Thyroid gland (tissue), 4 donors: ENCODE measurements at places on chromosomes 5 and 9. TPM values are rescaled to one million over a fixed set of nuclear protein-coding genes. Genes with fewer than 3 reads are reported as not detected.

Gene TSSK1B
- 0.25 TPM for total RNA-seq

Gene UBAP2
- total RNA-seq, result 30.3 TPM

Gene FCN2
- 0.93 TPM for total RNA-seq

Gene PCDHA3
- total RNA-seq, result 1.7 TPM

Gene TTC23L
- 0.45 TPM for total RNA-seq

Gene CDH9
- total RNA-seq, result not detected

GRCh38 chr5:179486596-179487051 lies 63.7 kb upstream of the RUFY1 start:
- no peak for DNase-seq

GRCh38 chr9:138049779-138050471 lies 172.3 kb downstream of the CACNA1B start:
- no peak for DNase-seq

DNA sequence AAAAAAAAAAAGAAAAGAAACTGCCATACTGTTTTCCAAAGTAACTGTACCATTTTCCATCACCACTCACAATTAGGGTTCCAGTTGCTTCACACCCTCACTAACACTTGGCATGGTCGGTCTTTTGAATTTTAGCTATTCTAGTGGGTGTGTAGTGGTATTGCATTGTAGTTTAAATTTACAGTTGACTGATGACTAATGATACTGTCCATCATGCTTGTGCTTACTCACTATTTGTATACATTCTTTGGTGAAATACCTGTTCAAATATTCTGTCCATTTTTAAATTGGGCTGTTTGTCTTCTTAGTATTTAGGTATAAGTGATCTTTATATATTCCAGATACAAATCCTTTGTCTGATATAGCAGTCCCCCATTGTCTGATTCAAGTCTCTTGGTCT lies 36.2 kb upstream of the ZNF169 start:
- no peak for DNase-seq

DNA sequence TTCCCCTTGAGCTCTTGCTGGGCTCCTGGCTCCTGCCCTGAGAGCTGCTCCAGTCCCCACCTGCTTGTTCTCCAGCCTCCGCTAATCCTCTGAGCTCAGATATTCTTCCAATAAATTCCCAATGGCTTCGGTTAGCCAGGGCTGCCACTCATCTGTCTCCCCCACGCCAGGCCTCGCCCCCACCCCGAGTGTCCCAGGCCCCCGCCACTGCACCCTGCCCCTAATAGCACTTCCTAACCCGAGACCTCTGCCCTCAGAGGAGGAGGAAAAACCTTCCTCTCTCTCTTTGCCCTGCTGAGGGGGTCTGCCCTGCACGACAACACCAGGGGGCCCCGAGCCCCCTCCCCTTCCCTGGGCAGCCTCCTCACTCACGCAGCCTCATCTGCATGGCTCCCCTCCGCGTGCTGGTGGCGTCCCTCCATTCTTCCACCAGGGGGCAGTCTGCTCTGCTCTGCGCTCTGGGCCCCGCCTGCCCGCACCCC lies 5.4 kb upstream of the LCN15 start:
- DNase-seq, result no peak

DNA sequence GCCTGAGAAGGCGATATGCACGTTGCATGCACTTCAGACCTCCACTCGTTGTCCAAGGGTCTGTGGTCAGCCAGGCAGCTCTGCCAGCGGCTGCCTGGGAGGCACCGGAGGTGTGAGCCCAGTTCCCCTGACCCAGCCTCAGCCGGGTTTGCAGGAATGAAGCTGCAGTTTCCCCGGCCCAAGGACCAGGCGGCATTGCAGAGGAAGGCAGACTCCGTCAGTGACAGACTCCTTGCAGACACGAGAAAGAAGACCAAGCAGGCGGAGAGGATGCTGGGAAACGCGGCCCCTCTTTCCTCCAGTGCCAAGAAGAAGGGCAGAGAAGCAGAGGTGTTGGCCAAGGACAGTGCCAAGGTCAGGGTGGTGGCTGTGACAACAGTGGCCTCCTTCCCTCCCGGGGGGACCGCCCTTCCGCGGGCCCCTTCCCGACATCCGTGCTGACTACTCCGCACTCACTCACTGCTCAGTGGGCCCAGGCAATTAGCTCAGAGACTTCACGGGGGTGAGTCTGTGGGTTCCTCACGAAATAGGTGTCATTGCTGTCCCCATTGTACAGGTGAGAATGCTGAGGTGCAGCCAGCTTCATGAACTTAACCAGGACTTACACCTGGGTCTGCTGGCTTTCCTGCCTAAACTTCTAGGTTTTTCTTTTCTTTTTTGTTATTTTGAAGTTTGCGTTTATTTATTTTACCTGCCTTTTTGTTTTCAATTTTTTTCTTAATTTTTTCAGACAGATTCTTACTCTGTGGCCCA lies 10.8 kb upstream of the AIF1L start:
- peak; percentile 88 for DNase-seq

DNA sequence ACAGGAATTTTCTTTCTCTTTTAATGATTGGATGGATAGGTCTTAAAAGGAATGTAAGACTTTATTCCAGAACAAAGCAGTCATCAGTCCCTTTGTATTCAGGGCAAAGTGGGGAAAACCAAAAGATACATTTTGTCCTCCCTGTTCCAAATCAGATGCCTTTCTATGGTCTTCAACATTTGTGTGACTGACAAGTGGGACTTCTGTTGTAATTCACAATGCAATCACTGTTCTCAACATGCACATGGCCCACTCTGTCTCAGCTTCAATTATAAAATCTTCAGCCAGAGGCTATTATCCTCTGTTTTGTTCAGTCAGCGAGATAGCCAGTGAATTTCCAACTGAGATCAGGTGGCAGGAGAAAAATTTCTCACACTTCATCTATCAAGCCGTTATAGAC lies 95.5 kb upstream of the ERBIN start:
- DNase-seq, result no peak

- DNase-seq, result no peak
These were observed 103.3 kb upstream of the RASA1 start for GRCh38 chr5:87164409-87164808.

DNA sequence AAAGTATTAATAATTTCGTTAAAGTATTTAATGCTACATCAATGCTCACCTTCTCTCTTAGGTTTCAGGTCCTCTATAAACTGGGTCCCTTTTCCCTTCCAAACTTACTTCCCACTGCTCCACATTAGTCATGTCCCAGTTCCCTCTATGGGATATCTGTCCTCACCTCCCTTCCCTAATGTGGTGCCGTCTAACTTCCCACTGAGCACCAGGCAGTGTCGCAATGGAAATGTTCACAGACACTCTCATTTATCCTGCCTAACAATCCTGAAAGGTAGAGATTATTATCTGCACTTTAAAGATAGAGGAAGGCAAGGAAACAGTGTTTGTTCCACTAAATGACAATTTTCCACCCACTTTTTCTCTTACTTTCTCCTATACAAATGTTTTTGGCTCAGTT lies 329.7 kb downstream of the CWC27 start:
- DNase-seq, result no peak

DNA sequence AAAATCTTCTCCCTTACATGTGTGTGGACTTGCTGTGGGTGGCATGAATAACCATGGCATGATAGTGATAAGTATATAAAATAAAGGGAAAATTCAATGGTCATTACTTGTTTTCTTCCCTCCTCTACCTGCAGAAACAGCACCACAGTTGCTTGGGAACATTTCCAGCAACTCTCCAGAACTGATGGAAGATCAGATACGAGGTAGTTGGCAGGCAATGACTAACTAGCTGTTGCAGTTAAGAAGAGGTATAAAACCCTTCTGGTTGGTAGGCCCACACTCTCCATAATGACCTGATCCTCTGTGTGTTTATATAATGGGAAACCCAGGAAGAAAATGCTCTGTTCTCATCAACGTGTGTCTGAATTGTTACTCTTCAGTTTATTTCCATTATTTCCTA lies 185.9 kb downstream of the SYK start:
- peak; percentile 20 for DNase-seq
